ENCODE measurements at places on chromosomes 13 and 19.
A peak's percentile ranks its signal among the peaks of the same experiment; 100 is the strongest.

DNA sequence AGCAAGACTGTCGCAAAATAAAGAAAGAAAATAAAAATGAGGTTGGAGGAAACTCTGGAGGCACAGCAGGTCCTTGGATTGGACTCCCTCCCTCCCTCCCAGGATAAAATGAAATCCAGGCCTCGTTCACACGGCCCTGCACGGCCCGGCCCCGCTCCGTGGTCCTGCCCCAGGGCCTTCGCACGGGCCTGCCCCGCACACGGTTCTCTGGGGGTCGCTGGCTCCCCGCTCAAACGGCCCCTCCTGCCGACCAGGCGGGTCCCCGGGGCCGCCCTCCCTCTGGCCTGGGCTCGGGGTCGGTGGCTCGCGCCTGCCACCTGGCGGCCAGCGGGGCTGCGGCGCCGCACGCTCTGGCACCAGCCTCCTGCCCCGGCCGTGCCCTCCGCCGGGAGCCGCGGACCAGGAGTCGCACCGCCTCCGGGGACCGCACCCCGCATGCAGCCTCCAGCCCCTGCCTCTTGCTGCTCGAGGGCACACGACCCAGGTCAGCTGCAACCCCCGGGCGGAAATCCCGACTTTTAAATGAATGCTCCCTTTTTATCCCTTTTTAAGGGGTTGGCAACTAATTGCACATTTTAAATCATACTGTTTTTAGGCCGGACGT is 1.5 kb upstream of the WDR18 start:
- DNase-seq, result peak; percentile 61

DNA sequence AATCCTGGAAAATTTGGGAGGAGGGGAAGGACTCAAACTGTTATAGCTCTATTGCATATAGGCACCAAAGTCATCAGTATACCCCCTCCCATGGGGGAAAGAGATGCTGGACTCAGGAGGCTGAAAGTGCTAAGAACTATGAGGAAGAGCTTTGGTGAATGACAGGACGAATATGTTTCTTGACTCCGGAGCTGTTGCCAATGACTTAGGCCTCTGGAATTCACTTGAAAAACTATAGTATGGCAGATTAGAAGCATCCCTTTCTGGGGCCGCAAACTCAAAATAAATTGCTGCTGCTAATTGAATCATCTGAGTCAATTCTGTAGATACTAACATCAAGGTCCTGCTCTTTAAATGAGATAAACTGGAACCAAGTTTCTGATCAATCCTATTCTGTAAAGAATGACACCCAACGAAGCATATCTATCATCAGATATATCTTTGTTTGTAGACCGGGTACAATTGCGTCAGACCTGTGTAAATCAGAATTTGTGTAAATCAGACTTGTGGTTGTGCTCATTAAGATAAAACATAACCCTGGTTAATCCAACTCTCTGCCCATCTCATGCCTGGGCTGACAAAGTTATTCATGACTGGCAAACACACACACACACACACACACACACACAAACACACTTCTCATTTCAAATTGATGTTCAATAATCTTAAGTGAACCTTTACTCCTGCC is 1793.8 kb upstream of the PCDH20 start:
- no peak for DNase-seq

DNA sequence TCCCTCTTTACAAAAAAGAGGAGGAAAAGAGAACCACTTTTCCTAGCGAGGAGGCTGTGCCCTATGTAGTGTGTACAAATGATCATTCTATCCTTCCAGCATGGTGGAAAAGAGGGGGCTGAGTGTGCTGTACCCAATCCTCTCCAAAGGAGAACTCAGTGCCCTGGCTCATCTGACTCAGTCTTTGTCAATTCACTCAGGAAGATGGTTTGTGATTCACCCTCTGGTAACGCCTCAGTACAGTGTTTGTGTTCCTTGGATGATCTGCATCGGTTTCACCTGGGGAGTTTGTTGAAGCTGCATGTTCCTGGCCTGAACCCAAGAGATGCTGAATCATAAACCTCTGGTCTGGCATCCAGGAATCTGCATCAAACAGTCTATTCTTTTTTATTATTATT is 18.3 kb upstream of the ENOX1 start:
- DNase-seq, result no peak

DNA sequence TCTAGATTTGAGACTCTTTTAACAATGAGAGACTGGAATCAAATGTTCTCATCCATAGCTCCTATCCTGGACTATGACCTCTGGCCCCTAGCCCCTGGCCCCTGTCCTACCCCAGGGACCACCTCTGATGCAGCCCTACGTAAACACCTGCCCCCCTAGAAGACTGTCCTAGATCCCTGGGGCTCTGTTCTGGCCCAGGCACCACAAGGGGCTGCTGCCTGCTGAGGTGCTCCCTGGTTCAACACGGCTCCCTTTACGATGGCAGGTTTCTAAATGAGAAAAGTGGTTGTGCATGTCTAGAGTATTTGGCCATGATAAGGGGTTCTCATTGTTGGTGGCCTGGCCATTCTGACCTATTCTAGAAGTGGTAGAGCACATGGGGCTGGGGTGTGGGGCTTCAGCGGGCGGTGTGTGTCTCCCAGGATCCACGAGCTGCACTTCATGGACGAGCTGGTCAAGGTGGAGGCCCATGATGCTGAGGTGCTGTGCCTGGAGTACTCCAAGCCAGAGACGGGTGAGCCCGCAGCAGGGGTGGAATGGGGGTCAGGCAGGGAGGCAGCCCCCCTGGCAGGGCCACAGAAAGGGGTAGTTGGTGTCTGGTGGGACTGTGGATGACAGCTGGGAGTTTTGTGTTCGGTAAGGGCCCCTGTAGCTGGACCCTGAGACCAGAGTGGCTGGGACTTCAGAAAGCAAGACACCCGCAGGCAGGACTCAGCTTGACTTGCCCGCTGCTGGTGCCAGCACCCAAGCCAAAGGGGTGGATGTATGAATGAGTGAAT is 26.5 kb upstream of the OVOL3 start:
- DNase-seq, result no peak

GRCh38 chr19:2573916-2574315 is 98.0 kb downstream of the GADD45B start:
- DNase-seq, result no peak

DNA sequence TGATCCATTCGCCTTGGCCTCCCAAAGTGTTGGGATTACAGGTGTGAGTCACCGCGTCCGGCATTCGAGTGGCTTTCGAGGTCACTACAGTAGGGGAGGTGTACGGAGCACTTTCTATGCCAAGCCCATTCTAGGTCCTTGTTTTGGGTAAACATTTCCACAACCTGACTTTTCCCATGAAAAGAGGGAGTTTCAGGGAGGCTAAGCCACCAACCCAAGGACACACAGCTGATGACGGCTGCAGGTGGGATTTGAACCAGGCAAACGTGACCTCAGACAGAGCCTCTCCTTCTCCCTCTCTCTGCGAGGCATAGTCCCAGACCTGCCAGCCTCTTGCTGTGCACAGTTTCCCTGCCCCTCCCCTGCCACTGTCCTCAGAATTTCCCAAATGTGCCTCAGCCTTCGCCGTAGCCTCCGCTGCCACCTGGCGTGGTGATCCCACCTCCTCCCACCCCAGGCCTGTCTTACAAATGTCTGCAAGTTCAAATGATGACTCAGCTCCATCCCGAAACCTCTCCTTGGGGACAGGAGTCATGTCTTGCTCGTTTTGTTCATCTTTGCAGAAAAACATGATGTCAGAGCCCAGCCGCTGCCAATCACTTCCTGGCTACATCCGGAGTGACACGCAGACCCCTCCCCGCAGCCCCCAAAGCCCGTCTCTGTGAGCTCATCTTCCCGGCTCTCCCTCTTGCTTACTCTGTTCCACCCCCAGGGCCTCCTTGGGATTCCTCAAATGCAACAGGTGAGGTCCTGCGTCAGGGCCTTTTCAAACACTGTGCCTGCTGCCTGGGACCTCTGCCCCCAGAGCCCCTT is 6.6 kb upstream of the GADD45B start:
- no peak for DNase-seq

- no peak for DNase-seq
These were observed 16.0 kb downstream of the ITM2B start for GRCh38 chr13:48249018-48249417.

DNA sequence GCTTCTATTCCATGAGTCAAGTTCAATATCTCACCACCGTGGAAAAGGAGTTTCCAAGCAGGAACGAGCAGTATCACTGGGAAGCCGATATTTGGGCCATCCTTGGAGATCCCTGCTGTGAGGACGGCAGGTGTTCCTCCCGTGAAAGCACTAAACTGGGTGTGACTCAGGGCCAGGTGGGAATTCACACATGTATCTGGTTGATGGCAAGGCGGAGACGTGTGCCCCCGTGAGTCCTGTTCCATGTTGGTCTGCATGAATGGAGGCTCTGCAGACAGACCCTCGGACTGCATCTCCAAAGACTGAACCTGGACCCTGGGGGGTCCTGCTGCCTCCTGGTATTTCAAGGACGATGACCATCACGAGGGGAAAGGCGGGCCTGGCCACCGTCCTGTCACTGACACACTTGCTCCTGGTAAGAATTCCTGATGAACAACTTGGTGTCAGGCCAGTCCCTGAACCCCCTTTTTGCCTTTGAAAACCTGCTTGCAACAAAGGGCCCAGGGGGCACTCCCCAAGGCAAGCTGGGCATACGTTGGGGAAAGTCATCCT is 22.8 kb upstream of the GAS6 start:
- DNase-seq, result no peak

DNA sequence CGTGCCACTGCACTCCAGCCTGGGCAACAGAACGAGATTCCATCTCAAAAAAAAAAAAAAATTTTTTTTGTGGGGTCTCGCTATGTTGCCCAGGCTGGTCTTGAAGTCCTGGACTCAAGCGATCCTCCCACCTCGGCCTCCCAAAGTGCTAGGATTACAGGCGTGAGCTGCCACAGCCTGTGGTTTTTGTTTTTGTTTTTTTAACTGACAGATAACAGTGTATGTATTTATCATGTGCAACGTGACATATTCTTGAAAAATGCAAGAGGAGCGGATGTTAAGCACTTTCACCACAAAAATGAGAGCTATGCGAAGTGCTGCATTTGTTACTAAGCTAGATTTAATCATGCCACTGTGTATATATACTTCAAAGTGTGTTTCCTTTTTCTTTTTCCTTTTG is 49.0 kb downstream of the ARHGEF18 start:
- DNase-seq, result no peak

DNA sequence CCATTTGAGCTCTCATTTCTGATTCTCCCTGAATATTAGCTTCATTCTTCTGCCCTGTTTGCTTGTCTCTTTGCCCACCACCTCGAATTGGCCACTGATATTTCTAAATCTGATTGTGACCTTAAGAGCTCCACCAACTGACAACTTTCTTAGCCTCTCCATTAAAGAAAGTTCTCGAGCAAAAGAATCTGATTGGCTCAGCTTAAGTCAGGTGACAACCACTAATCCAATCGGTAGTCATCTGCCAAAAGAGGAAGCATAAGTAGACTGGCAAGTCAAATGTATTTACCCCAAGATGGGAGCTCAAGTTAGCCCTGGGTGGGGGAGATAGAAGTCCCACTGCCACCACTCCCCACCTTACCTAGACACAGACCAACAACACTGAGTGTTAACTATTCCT is 41.5 kb downstream of the NOTCH3 start:
- DNase-seq, result no peak

GRCh38 chr19:6890401-6890913 is 3.1 kb downstream of the ADGRE1 start:
- peak; percentile 29 for DNase-seq

DNA sequence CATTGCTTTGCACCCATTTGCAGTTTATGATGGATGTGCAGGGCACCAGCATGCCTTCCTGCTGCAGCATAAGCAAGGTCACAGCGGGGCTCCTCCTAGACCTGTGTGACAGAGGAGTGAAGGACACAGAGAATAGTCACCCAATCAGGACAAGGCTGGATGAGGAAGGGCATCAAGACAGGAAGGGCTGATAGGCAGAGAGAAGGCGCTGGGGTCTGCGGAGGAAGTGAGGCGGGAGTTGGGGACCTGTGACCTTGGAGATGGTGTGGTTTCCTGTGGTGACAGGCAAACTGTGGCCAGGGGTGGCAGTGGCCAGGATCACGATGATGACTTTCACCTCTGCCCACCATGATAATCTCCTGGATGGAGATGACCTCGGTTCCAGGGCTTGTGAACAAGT is 16.4 kb upstream of the KCTD15 start:
- DNase-seq, result no peak

DNA sequence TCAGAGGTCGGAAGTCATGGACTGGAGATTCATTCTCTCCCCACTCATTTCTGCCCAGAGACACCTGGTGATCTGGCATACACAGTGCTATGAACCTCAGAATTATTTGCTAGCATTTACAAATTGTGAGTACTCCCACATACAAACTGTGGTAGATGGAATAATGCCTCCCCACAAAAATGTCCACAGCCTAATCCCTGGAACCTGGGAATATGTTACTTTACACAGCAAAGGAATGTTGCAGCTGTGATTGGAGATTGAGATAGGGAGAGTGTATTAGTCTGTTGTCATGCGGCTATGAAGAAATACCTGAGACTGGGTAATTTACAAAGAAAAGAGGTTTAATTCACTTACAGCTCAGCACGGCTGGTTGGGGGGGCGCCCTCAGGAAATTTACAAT is 3.1 kb upstream of the UQCRFS1 start:
- no peak for DNase-seq

DNA sequence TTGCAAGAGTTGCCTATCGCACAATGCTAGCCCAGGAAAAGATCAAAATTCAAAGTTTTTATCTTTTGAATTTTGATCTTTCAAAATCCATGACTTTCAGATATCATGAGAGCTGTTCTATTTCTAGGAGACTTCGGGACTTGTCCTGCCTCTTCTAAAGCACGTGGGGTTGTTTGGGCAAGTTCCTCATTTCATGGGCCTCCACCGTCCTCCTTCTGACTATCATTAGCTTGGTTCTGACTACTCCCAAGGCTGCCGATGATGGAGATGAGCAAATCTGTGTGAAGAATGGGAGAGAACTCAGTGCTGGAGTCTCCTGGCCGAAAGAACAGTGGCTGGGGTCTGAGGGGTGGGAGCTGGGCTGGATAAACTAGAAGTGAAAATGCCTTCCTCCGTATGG is 86.5 kb downstream of the COL4A1 start:
- DNase-seq, result no peak

DNA sequence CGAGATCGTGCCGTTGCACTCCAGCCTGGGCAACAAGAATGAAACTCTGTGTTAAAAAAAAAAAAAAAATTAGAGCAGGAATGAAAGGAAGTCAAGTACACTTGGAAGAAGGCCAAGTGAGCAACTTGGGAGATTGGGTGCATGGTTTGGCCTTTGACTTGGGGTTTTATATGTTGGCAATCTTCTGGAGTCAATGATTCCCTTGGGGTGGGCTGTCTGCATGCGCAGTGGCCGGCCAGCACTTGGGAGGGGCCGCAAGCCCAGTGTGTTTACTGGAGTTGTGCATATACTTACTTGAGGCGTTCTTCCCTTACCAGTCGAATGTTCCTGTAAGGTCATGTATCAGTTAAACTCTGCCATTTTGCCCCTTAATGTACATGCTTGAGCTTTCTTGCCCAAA is 103.9 kb downstream of the FAM216B start:
- DNase-seq, result no peak

GRCh38 chr13:94481941-94482340 is 2.5 kb upstream of the DCT start:
- DNase-seq, result no peak

DNA sequence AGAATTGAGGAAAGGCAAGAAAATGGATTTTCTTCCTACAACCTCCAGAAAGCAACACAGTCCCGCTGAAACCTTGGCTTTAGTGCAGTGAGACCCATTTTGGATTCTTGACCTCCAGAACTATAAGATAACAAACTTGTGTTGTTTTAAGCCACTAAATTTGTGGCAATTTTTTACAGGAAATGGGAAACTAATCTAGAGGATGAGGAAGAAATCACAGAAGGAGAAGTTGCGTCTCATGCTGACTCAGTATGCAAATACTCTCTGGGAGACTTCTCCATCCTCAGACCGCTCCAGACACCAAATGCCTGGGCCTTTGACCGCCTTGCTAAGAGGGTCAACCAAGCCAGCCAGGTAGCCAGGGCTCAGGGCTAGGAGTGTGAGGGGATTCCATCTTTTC is 13.1 kb upstream of the CEACAM16 start:
- no peak for DNase-seq

Data from central memory CD4-positive, alpha-beta T cell (primary cell).